ENCODE measurements at places on chromosomes 4 and X.

- DNase-seq: no peak
Observed at GRCh38 chr4:15729910-15730533, 27.2 kb downstream of the BST1 start.

- DNase-seq: no peak
Observed at GRCh38 chr4:149741186-149741831, 74.3 kb downstream of the IQCM start.

DNA sequence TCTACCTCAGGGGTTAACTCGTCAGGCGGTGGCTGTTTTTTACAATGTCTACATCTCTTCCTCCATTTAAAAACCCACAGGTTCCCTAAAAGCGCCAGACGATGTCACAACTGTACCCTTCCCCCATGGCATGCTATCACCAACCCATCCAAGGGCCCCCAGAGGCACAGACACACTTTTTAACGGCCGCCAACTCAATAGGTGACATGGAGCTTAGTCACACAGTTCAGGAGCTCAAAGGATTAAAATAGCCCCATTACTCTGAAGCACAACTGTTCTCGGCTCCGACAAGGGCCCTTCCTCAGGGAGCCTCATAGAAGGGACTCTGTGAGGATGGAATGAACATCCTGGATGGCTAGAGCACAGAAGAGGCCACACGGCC is 12.4 kb downstream of the SH3KBP1 start:
- DNase-seq: no peak

GRCh38 chr4:39030725-39031124 is 1.5 kb downstream of the TMEM156 start:
- no peak for DNase-seq

GRCh38 chrX:3938587-3938986 is 225.1 kb upstream of the PRKX start:
- DNase-seq: no peak

DNA sequence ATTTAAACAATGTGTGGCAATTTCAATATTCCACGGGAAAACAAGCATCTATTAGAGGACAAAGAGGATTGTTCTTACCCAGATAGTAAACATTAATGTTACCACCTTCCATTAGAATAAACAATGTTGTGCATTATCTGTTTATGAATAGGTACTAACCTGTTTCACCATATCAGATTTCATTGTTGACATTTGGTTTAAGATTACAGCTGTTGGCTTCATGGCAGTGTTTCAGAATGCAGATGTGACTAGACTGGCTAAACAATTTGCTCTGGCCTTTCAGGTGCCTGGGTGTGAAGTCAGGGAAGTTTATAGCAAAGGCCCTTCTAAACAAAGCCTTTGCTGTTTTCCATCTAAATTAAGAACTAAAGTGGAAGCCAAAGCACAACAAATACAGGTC is 464.7 kb upstream of the FAM47C start:
- no peak for DNase-seq

- no peak for DNase-seq
Observed at GRCh38 chr4:88006956-88007303, 505 bp upstream of the PKD2 start.

DNA sequence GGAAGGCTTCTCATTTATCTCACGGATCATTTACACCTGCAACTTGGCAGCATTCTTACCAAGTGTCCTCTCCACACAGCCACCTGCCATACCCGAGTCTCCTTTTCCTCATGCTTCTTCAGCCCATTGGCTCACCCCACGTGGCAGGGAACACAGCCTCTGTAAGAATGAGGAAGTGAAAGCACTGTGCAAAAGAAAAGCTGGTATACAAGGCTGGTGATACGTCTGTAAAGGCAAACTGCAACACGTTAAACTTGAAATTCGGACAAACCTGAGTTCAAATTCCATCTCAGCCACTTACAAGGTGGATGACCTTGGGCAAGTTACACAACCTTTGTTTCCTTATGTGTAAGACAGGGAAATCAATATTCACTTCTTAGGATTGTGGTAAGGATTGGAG is 164.0 kb upstream of the RASGEF1B start:
- DNase-seq: no peak

- no peak for DNase-seq
Observed at GRCh38 chr4:40669504-40669903, 39.8 kb upstream of the RBM47 start.

DNA sequence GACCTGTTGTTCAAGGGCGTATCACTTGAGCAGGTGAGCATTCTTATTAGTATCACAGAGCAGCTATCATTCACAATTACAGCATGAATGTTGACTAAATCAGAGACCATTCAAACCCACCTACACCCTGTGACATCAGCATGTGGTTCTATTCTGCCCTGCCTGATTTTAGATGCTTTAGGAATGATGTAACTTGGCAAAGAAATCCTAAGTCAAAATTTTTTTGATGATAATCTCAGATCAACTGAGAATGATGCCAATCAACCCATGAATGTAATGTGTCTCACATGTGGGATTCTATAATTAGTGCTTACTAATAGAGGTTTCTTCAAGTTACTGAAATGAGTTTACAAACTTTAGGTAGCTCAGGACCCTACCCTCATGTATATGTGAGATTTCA is 13.4 kb upstream of the CHIC2 start:
- no peak for DNase-seq

- no peak for DNase-seq
Observed at GRCh38 chr4:1874201-1874600, 3.0 kb downstream of the NSD2 start.

- DNase-seq: no peak
Observed at GRCh38 chr4:147916351-147916750, 184.5 kb downstream of the ARHGAP10 start.

- DNase-seq: no peak
Observed at GRCh38 chr4:165115301-165115700, 2.6 kb upstream of the TMEM192 start.

- DNase-seq: no peak
Observed at GRCh38 chrX:107025545-107025944, 25.5 kb upstream of the MORC4 start.

DNA sequence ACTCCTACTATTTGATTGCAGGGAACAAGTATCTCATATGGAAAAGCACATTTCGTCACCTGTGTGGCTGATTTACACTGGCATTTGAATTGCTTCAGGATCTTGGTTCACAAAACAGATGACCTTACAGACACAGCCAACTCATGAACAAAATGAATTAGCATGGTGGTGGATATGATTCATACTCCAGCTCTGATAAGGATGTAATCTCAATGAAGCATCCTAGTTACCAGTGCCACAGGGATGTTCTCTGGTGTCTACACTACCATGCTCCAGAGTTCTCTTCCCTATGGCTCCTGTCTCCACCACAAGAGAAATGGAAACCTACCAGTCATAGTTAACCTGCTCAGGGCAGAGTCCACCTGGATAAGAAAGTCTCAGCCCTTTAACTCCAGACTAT is 40.7 kb downstream of the TEC start:
- DNase-seq: no peak

GRCh38 chr4:163587867-163588266 is 93.4 kb downstream of the TMA16 start:
- DNase-seq: no peak

GRCh38 chrX:53255738-53256191 is 25.6 kb downstream of the IQSEC2 start:
- no peak for DNase-seq

- DNase-seq: no peak
Observed at GRCh38 chrX:116272861-116273260, 102.3 kb downstream of the AGTR2 start.

GRCh38 chr4:67522851-67523671 is 22.2 kb downstream of the CENPC start:
- DNase-seq: no peak

DNA sequence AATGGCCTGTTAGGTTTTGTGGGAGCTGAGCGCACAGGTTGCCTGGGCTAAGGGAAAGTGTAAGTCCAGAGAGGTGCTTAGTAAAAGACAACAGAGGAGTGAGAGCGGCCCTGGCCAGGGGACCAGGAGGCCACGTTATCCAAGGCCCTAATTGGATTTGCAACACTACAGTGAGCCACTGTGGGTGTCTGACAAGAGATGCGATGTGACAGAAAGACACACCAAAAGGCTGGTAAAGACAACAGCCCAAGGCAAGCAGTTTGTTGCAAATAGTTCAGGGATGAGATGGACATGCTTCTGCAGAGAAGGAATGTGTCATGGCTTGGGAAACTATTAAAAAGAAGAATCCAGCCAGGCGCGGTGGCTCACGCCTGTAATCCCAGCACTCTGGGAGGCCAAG is 162.7 kb upstream of the KIT start:
- no peak for DNase-seq

- no peak for DNase-seq
Observed at GRCh38 chrX:37603938-37604409, 32.5 kb downstream of the LANCL3 start.

DNA sequence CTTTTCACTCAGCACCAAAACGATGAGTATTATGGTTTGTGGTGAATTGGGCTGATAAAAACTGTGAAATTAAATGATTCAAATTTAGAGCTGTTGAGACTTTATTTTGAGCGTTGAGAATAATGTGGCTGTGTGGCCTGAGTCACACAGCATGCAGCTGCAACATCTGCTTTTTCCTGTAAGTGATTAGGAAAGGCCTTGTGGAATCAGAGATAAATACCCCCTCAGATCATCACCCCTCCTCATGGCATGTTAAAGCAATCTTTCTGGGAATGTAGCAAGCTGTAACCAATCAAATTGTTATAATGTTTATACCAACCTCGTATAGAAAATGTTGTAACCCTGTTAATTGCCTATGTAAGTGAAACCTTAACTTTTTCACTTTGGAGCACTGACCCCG is 90.0 kb upstream of the GRPR start:
- DNase-seq: no peak

DNA sequence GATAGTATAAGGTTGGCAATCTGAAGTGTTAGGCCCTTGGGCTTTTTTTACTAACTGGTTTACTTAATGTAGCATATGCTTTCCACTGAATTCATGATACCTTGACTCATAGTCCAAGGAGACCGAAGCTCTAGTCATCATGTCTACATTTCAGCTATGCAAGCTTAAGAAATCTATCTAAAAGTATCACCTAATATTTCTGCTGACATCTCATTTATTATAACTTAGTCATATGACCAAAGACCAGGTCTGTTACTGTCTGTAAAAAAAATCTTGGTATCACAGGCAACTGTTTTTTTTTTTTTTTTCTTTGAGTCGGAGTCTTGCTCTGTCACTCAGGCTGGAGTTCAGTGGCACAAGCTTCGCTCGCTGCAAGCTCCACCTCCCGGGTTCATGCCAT is 814.0 kb upstream of the NDST4 start:
- DNase-seq: no peak

- DNase-seq: no peak
Observed at GRCh38 chr4:88575186-88575585, 17.1 kb upstream of the HERC3 start.

GRCh38 chr4:81472281-81473182 is 825 bp upstream of the RASGEF1B start:
- no peak for DNase-seq

GRCh38 chrX:109710181-109710580 is 22.9 kb downstream of the ACSL4 start:
- DNase-seq: no peak

DNA sequence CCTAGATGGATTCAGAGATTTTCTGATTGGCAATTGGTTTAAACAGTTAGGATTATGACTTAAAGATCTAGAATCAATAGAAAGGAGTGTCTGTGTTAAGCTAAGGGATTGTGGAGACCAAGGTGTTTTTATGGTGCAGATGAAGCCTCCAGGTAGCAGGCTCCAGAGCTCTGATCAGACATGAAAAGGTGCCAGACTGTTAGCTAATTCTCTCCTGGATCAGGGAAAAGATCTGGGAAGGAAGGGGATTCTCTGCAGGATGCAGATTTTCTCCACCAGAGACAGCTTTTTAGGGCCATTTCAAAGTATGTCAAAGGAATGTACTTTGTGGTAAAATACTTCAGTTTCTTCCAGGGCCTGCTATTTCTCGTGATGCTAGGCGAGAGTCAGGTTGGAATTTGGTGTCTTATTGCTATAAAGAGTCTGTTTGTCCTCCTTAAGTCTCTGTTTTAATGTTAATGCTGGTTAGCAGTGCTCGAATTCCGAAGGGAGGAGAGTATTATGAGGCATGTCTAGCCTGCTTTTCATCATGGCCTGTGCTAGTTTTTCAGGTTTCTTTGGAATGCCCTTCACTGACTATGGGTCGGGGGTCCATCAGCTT is 12.0 kb upstream of the GPR78 start:
- DNase-seq: no peak

- DNase-seq: no peak
Observed at GRCh38 chr4:183919141-183919540, 14.0 kb downstream of the STOX2 start.

DNA sequence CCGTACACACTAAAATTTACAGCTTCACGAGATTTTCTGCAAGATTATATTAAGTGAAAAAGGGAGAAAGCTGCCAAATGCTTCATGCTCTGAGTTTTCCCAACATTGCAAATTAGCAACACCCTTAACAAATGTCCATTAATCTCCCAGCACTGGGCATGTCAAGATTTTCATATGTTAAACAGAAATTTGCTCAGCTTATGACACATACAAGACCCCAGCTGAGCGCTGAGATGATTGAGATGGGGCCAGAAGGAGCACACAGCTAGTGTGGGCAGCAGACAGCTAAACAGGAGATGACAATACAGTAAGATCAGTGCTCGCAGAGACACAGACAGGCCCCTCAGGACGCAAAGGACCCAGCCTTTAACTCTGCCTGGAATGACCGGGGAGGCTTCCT is 208.8 kb downstream of the STK32B start:
- DNase-seq: no peak

GRCh38 chrX:45756557-45756956 is 555.9 kb upstream of the DIPK2B start:
- DNase-seq: no peak

DNA sequence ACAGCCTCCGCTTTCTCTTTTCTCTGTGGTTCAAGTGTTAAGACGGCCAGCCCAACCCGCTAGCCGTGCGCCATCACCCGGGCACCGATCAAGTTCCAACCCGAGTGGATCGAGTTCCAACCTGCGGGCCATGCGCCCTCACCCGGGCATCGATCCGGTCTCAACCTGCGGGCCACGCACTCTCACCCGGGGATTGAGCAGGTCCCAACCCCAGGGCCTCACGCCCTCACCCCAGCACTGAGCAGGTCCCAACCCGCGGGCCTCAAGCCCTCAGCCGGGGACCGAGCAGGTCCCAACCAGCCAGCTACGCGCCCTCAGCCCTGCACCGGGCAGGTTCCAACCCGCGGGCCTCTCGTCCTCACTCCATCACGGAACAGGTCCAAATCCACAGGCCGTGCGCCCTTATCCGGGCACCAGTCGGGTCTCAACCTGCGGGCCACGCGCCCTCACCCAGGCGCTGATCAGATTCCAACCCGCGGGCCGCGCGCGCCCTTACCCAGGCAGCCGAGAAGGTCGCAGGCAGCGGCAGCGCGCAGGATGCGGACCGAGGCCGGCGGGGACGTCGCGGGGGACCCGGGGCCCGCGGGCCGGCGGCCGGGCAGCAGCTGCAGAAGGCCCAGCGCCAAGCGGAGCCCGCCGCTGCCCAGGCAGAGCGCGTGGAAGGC is 443 bp downstream of the GPR143 start:
- no peak for DNase-seq

DNA sequence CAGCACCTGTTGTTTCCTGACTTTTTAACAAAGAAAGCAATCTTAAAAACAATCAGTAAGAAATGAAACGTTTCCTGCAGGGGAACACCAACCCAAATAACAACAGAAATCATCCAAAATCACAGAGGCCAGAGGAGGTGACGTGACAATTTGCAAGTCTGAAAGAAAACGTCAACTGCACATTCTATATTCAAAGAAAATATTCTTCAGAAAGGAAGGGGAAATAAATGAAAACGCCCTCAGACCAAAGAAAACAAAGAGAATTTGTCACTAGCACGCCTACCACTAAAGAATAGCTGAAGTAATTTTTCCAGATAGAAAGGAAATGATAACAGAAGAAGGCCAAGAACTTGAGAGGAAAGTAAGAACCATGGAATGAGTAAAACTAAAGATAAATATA is 74.4 kb downstream of the CASP3 start:
- no peak for DNase-seq
